ENCODE measurements at places on chromosomes 3 and 15.

- no peak for DNase-seq
These were observed 6.5 kb upstream of the UTS2B start for GRCh38 chr3:191336833-191337232.

GRCh38 chr3:133894353-133895207 is 1.1 kb downstream of the RAB6B start:
- DNase-seq, result no peak

DNA sequence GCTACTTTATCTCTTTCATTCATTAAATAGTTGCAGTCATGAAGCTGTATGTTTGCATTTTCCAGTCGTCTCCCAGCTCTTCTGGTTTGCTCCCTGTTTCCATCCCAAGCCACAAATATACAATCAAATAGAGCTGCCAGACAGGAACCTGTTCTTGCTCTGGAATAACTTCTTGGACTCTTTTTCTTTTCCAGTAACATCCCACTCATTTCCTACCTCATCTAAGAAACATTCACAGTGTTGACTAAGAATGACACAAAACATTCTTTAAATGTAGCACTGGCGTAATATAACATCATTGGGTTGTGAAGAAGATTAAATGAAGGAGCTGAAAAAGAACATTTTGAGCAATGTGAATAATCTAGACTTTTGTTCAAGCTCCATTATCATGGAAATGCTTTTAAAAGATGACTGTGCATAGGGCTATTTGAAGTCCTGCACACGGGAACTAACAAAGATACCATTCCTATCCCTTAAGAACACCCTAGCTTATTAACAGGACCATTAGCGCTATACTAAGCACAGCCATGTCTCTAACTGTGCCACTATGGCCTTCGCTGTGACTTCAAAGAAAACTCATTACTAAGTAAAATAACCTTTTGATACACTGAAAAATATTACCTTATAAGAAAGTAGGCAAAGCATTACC is 574.0 kb downstream of the NAALADL2 start:
- no peak for DNase-seq

GRCh38 chr3:188330138-188330537 is 176.2 kb downstream of the LPP start:
- DNase-seq, result no peak

GRCh38 chr3:162021206-162021605 is 524.6 kb downstream of the OTOL1 start:
- no peak for DNase-seq

GRCh38 chr3:188841906-188842305 is 329.9 kb upstream of the TPRG1 start:
- no peak for DNase-seq

GRCh38 chr3:165491487-165491886 is 295.3 kb upstream of the SLITRK3 start:
- DNase-seq, result no peak

DNA sequence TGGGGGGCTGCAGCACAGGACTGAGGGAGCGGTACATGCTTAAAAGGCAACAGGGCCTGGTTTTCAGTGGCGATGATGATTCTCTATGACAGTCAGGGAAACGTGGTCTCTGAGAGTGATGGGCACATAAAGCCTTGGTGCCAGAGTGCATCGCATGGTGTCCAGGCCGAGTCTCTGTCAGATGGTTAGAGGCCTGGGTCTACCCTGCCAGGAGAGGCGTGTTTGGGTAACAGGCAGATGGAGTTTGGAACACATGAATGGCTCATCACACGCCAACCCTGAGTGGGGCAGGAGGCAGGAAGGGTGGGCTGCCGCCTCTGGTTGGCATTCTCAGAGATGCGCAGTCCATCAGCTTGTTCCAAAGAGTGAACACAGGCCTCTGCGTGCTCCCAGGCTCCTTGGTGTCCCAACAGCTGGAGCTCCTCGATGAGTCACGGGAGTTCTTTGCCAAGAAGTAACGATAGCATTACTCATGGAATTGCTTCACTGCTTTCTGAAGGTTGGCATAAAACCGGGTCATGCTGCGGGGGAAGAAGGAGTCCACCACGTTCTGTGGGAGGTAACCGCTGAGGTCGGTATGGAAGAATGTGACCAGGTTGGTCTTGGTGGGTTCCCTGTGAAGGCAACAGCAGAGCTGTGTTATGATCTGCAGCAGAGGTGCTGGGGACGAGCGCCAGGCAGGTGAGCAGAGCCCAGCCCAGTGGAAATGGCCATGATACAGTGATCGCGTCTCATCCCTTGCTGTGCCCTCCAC is 11.0 kb downstream of the STARD5 start:
- DNase-seq, result no peak

DNA sequence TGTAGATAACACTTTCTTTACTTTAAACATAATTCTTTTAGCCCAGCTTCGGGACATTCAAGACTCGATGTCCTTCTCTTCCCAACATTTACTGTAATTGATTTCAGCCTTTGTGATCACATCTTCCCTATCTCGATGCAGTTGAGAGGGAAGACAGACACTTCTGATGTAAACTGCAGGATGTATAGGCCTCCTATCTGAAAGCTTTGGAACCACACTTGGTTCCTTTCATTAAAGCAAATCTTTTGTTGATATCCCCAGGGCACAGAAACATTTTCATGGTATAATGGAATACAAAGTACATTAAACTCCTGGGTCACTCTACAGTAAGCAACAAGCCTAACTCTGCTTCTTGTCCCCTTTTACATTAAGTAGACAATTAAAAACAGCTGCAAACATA is 6.4 kb downstream of the GRM7 start:
- no peak for DNase-seq

DNA sequence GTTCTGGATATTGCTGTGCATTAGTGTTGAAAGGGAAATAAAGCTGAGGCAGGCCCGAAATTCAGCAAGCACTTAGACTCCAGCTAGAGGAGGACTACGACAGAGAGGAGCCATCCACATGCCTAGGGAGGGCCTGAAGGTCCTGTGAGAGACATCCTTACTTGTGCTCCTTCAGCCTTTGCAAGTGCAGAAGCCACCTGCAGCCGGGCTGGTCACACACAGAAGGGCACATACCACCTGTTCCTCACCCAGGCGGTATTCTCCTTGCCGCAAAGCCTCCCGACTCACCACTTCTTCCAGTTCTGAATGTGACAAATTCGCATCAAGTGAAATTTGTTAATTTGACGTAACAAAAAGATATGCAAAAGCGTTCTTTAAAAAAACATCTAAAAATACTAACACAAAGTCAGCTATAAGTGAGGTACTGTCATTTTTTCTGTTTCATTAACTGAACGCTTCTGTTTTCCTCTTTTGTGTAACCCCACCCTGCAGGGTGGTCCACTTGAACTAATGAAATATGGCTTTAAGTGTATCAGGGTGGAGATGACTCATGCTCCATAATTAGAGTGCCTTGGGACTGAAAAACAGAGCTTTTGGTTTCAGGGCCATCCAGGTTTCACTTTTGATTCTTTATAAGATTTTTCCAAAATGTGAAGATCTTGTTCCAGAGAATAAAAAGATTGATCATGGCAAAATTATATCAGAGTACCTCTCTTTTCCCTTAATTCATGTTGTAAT is 467.9 kb upstream of the ATP11B start:
- DNase-seq, result no peak

All from activated CD8-positive, alpha-beta memory T cell treated with anti-CD3 and anti-CD28 coated beads for 48 hours (primary cell).